ENCODE measurements at places on chromosomes 7 and 10.
A peak's percentile ranks its signal among the peaks of the same experiment; 100 is the strongest.

GRCh38 chr7:106236065-106236464 is 48.7 kb downstream of the NAMPT start:
- DNase-seq: no peak

DNA sequence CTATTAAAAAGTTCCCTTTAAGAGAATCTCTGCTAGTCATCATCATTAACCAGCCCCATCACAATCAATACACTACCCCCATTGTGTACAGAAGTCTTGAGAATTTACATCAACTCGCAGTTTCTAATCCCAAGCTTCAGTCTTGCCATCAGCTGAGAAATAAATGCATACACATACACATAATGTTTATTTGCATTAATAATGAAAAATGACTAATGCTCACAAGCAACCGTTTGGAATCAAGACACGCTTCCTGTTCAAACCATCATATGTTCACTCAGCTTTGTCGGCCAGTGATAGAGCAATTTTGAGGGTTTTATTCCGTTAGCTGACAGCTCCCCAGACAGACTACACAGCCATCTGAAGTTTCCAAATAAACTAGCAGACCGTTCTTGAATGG is 287.1 kb downstream of the SFMBT2 start:
- DNase-seq: no peak

- no peak for DNase-seq
Observed at GRCh38 chr7:96991546-96992191, 13.7 kb upstream of the DLX6 start.

GRCh38 chr10:14781763-14782162 is 7.1 kb upstream of the FAM107B start:
- no peak for DNase-seq

DNA sequence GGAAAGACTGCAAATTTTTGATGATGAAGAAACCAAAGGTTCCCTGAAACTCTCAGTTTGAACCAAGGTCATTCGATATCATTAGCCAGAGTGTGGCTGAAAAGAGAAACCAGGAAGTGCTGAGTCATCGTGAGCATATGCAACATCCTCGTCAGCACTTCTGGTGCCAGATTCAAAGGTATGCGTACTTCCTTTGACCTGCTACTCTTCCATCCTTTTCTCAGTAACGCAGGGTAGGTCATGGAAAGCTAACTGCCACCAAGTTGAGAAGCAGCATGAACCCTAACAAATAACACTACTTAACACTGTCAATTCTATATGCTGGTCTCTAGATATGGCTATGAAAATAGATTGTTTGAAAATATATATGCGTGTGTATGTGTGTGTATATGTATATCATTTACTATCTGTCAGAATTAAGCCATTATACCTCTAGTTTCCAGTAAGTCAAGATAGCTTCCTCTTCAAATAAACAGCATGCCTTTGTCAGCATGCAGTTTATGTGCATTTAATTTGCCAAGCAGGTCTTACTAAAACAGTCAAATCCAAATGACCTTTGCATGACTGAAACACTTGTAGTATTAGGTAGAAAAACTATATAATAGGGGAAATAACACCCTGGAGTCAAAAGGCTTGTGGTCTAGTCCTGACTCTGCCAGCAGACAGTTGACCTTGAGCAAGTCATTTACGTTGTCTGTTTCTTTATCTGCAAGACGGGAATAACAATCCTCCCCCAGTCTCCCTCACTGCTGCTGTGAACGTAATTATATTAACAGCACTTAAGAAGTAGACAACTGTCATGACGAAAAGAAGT is 26.4 kb downstream of the CDK6 start:
- DNase-seq: no peak

DNA sequence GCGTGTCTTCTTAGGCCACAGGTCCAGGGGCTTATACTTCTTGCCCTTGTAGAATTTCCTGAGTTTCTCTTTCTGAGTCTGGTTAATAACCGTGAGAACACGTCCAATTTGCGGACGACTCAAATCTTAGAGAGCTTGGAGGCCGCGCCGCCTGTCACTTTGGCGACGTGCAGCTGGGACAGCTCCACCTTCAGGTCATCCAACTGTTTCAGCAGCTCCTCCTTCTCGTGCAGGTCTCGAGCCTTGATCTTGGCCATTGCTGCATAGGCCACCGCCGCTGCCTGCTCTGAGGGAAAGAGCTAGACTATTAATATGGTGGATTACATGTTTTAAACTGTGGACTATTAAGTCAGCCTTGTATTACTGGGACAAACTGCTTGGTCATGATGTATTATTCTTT is 26.9 kb downstream of the EVX1 start:
- no peak for DNase-seq

DNA sequence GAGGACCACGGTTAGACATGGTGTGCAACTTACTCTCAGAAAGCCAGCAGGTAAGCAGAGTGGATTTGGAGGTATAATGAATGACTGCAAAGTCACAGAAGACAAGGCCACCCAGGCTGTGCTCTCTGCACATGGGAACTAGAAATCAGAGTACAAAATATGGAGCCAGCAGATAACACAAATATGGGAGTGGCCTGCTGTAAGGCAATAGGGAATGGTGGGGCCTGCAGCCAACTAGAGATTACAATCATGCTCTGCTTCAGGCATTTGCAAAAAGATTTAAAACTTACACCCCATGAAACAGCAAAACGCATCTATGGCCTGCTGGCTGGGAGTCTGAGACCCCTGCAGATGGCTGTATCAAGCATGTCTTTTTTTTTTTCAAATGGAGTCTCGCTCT is 47.0 kb downstream of the RGS10 start:
- DNase-seq: no peak

GRCh38 chr7:128835790-128836641 is 5.8 kb downstream of the FLNC start:
- DNase-seq: no peak

GRCh38 chr7:14759785-14760184 is 142.8 kb downstream of the DGKB start:
- no peak for DNase-seq

DNA sequence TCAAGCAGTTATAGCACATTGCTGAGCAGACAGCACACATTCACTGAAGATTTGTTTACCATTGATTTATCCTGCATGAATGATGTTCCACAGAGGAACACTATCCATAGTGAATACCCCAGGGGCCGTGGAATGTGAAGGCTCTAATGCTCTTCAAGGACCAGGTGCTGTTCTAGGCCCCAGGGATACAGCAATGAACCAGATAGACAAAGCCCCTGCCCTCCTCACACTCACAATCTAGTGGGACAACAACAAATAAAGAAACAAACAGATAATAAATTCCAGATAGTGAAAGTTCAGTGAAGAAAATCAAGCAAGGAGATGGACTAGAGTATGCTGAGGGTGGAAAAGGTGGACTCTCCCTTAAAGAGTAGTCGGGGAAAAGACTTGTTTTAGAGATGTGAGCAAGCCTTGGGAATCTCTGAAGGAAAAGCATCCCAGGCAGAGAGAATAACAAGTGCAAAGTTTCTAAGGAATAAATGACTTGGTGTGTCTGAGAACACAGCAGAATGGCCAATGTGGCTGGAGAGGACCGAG is 117.7 kb downstream of the CCDC71L start:
- DNase-seq: no peak

DNA sequence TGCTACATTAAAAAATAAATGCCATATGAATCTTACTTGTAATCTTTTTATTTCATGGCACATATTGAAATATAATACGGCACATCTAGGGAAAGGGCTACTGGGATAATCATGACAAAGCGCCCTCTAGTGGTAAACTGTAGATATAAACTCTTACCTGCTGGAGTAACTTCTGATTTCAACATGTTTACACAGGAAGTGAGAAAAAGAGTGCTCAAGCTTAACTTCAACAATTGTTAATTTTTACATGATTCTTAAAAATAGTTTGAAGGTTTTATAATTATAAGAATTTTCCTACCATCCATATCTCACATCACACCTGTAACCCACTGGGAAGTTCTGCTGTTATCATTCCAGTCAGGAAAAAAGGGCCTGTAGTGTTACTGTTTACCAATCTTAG is 2.0 kb upstream of the HEPACAM2 start:
- no peak for DNase-seq

DNA sequence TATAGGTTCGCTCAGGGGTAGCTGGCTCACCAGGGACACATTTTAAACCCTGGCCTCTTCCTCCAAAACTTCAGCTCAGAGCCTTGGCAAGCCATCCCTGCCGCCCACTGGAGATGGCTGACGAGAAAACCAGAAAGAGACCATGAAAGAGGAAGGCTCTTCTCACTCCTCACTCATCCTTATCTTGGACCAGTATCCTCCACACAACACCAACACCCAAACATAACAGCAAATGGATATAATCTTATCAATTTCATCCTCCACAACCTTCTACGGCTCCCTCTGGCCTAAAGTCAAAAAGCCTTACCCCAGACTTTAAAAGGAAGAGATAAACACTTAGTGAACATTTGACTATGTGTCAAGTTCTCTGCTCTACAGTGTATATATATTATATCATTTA is 26.9 kb downstream of the DLG5 start:
- DNase-seq: no peak

GRCh38 chr7:158824028-158824427 is 5.3 kb downstream of the ESYT2 start:
- DNase-seq: no peak

GRCh38 chr10:100750291-100751210 is 5.2 kb downstream of the PAX2 start:
- no peak for DNase-seq

DNA sequence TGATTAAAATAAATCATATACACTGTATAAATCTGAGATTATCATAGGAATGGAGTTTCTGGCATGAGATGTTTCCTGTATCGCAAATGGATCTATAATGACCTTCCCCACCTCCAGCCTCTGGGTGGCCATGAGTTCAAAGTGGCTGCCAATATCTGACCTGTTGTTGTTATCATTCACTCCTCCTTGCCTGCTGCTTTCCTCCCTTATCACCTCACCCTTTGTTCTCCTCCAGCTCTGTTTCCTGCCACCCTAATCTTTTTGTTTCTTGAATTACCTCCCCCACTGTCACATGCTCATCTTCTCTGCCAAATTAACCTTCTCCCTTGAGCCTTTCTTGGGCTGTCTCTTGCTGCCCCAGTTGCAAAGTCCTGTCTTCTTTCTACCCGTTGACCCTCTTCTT is 12.0 kb downstream of the SCD start:
- DNase-seq: no peak

DNA sequence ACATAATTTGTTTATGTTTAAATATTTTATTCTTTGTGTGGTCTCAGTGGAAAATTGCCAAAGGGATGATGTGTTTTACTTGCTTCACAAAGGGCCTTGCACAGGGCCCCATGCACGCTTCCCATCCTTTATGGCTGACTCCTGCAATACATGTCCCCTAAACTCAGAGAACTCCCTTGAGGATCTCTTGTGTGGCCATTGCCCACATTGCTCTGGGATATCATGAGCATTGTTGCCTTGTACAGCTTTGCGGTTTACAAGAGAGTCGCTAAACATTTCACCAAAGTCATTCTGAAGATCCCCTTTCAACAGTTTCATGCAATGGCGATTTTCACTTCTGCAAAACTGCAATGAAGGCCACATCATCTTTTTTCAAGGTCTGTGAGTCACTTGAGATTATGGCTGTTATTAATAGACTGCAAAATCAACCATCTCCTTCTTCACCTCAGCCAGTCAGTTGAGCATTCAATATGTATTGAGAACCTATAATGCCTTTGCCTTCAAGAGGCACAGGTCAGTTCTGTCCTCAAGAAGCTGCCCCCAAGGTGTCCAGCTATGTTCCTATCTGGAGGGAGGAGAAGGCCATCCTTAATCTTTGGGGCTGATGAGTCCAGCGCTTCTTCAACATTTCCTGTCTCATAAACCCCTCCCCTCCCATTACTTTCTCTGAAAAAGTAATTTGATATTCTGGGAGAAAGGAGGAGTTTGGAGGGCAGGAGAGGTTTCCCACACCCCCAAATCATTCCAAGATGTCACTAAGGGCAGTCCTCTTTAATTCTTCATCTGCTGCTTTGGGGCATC is 108.1 kb downstream of the CCDC71L start:
- DNase-seq: no peak

GRCh38 chr7:25665903-25666670 is 437.8 kb upstream of the NPVF start:
- no peak for DNase-seq

DNA sequence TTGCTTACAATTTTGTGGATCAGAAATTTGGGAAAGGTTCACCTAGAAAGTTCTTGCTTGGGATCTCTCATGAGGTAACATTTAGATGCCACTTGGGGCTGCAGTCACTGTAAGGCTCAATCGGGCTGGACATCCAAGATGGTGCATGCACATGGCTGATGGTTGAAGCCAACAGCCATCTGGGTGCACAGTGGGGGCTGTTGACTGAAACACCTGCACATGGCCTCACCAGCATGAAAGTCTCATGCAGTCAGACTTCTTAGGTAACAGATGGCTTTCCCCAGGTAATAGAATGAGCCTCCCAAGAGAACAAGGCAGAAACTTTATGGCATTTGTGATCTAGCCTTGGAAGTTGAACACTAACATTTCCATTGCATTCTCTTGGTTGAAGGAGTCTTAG is 740.7 kb upstream of the AUTS2 start:
- DNase-seq: no peak

DNA sequence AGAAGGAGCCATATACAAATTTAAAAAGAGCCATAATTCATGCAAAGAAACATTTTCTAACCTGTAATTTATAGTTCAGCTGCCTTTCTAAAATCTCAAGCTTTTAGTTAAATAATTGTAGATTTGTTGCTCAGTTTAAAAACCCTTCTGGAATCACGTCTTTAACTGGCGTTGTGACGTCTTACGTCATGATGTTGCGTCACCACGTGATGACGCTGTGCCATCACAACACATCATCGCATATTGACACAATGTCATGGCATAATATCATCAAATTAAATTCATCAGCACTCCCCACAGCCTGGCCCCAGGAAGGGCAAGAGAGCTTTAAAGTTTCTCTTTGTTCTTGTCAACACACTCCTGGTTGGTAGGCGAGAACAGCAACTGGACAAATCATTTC is 194.8 kb downstream of the GRM8 start:
- DNase-seq: no peak

DNA sequence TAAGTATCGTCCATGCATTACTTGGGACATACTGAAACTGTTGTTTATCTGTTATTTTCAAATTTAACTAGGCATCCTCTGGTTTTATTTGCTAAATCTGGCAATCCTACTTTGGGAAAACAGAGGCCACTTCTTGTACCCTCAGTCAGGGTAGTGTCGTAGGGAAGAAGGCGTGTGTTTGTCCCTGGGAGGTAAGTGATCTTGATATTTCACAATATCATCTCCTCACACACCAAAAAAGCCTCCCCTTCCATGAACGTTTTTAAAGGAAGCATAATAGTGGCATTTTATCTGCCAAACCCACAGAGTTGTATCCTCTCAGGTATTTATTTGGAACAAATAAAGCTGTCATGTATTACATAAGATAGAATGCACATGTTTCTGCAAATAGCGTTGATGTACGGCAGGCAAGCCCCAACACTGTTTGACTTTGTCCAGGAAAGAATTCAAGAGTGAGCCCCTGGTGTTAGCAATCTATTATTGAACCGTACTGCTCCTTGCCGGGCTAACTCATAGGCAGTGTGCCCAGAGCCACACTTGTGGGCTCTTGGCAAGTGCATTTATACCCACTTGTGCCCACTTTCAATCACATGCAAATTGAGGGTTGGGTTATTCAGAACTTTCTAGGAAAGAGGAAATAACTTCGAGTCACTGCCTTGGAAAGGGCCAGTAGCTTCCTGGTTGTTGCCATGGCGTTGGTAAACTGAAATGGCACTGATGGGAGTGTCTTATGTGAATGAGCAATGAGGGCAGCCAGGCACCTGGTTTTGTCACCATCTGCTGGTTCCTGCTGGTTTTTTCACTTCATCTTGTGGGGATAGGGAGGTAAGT is 266.0 kb downstream of the USP6NL start:
- peak; percentile 56 for DNase-seq

GRCh38 chr7:22781230-22781711 is 41.4 kb downstream of the TOMM7 start:
- no peak for DNase-seq
